Activated CD8-positive, alpha-beta T cell treated with anti-CD3 and anti-CD28 coated beads for 36 hours (primary cell): ENCODE measurements at places on chromosomes 4 and X.

GRCh38 chrX:136816975-136817374 is 36.2 kb upstream of the ARHGEF6 start:
- DNase-seq = no peak

- DNase-seq = no peak
Measured at GRCh38 chr4:164488114-164488513, 265.8 kb upstream of the SMIM31 start.

GRCh38 chr4:10743357-10743756 is 58.8 kb upstream of the CLNK start:
- no peak for DNase-seq

GRCh38 chrX:85326234-85327059 is 53.0 kb downstream of the POF1B start:
- no peak for DNase-seq

DNA sequence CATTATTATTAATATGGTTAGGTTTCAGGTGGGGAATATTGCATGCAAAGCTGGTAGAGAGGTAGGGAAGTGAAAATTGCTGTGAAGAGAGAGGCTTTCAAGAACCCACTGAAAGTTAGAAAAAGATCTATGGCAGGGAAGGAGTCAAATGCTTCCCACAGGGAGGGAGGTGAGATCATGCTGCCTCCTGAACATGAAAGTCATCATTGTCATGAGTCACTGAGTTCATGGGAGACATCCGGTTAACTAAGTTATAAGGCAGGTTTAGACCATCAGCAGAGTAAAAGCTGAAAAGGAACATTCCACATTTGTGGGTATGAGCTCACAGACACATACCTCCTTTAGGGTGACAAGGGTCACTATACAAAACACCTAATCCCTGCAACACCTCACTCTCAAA is 16.2 kb downstream of the GATB start:
- DNase-seq = no peak

- no peak for DNase-seq
Measured at GRCh38 chr4:186606591-186606992, 51.2 kb upstream of the MTNR1A start.

GRCh38 chrX:77597090-77597489 is 149.9 kb downstream of the FGF16 start:
- DNase-seq = no peak
